Dorsolateral prefrontal cortex (tissue), 122 donors: ENCODE measurements at places on chromosomes 1 and 21.

- no peak for DNase-seq
Observed at GRCh38 chr1:238027366-238027765, 136.6 kb upstream of the ZP4 start.

GRCh38 chr1:147171399-147172167, 687 bp downstream of the PRKAB2 start:
- DNase-seq = peak; percentile 35

DNA sequence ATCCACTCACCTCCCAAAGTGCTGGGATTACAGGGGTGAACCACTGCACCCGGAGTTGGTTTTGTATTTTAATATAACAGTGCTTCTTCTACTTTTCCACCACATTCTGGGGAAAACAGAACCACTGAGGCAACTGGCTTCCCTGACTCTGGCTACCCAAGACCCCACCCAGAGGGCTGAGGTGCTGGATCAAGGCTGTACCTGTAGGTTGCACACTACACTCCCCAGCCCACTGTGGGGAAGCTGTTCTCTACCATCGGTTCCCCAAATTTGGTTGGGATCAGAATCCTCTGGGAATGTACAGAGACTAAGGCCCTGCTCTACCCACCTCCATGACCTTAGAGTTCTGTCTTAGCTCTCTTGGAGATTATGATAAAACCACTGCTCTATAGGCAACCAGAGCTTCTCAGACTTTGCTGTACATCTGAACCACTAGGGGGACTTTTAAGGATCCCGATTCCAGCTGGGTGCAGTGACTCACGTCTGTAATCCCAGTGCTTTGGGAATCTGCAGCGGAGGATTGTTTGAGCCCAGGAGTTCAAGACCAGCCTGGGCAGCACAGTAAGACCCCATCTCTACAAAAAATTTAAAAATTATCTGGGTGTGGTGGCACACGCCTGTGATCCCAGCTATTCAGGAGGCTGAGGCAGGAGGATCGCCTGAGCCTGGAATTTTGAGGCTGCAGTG, 51.6 kb downstream of the GNG4 start:
- no peak for DNase-seq

DNA sequence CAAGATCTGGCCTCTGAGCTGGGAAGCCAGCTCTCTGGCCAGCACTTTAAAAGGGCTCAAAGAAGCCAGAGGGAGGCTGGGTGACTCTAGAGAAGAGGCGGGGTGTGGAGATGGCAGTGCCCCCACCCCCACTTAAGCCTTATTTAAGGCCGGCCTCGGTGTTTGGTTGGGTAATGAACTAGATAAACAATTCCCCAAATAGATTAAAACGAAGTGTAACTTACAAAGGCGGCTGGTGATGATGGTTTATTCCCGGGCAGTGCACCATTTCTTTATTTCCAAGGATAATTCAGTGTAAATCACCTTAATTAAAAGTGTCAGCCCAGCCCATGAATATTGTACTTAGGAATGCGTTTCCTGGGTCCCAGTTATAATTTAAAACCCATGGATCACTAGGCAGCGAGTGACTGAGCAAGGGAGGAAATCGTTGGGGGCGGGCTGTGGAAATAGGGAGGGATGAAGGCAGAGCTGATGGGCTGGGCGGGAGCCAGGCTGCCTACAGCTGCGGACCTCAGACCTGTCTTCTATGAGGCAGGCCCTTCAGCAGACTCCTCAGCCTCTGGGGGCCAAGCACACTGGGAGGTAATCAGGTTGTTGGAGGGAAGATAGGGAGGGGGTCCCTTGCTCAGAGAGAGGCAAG, 54.9 kb downstream of the TMEM53 start:
- DNase-seq = no peak

DNA sequence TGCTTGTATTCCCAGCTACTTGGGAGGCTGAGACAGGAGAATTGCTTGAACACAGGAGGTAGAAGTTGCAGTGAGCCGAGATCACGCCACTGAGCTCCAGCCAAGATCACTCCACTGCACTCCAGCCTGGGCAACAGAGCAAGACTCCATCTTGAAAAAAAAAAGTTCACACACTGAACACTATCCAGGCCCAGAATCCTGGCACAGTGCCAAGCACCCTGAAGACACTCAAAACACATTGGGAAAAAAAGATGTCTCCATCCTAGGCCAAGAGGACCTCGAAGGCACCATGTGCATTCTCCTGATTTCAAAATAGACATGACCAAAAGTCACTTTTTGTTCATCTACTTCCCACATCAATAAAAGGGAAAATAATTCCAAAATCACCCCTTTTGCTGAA, 38.7 kb downstream of the SLC9A1 start:
- no peak for DNase-seq

- DNase-seq = no peak
Observed at GRCh38 chr1:223203034-223203408, 60.0 kb upstream of the TLR5 start.

- no peak for DNase-seq
Observed at GRCh38 chr21:28588997-28589396, 403.7 kb downstream of the LTN1 start.

GRCh38 chr1:166875302-166875733, 746 bp downstream of the TADA1 start:
- no peak for DNase-seq

GRCh38 chr1:198295225-198295624, 138.4 kb downstream of the NEK7 start:
- no peak for DNase-seq

DNA sequence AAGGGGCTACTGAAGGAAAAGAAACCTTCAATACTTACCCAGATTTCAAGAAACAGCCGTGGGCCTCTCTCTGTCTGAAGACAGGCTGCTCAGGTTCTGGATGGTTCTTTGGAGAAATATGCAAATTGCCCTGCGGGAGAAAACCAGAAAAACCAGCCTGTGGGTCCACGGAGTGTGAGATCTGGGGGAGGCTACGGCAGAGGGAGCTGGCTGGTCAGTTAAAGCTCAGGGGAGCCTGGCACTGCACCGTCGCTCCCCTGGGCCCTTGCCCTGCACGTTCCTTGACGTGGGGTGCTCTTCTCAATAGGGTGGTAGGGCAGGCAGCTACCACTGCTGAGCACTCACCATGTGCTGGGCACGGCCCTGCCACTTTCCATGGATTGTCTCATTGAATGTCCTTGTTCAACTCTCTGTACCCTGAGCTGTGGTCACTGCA, 12.7 kb downstream of the TMCO4 start:
- no peak for DNase-seq

- DNase-seq = no peak
Observed at GRCh38 chr1:7458946-7459345, 312.1 kb upstream of the VAMP3 start.

GRCh38 chr1:109634292-109634691, 14.7 kb downstream of the AMPD2 start:
- DNase-seq = no peak

DNA sequence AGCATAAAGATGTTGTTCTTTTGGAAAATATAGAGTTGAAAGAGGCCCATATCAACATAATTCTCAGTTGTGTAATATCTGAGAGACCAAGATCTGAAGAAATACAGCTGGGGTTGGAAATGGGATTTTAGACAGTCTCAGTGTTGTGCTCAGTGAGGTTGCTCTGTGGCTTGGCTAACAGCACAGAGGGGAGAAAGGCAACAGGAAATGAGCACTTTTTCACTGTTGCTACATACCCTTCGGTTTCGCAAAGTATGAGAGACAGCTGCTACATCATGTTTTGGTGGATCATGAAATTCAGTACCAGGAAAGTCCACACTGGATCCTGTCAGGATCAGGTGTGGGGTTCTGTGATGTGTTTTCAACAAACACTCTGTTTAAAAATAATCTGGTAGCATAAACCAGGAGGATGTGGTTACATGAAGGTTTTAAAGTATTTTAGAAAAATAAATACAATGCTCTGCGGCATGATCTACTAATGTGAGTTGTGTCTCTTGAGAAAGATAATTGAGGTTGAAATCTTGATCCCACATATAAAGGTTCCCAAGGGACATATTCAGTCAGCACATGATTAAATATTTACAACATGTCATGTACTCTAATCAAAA, 7.0 kb upstream of the GPR88 start:
- DNase-seq = no peak

GRCh38 chr1:24165500-24165899, 21.6 kb downstream of the IFNLR1 start:
- DNase-seq = no peak

DNA sequence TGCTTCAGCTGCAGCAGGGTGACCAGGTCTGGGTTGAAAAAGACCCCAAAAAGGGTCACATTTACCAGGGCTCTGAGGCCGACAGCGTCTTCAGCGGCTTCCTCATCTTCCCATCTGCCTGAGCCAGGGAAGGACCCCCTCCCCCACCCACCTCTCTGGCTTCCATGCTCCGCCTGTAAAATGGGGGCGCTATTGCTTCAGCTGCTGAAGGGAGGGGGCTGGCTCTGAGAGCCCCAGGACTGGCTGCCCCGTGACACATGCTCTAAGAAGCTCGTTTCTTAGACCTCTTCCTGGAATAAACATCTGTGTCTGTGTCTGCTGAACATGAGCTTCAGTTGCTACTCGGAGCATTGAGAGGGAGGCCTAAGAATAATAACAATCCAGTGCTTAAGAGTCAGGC, 2.9 kb downstream of the C1QA start:
- no peak for DNase-seq

DNA sequence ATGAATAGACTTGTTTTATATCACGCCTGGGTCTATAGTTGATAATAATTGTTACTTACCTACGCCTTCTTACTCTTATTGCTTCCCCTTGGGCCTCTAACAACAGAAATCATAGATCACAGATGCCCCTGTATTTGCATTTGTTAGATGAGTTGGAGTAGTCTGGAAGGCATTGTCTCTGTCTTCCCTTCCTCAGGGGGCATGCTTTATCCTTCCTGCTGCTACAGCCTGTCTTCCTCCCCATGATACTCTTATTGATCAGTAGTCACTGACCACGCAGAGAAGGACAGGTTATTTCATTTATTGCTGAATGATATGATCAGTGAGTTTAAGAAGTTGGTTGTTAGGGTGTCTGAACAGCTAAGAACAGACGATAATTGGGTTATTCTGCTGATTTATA, 98.4 kb downstream of the DNM3 start:
- no peak for DNase-seq

- DNase-seq = no peak
Observed at GRCh38 chr1:68570871-68571270, 74.0 kb upstream of the DEPDC1 start.

DNA sequence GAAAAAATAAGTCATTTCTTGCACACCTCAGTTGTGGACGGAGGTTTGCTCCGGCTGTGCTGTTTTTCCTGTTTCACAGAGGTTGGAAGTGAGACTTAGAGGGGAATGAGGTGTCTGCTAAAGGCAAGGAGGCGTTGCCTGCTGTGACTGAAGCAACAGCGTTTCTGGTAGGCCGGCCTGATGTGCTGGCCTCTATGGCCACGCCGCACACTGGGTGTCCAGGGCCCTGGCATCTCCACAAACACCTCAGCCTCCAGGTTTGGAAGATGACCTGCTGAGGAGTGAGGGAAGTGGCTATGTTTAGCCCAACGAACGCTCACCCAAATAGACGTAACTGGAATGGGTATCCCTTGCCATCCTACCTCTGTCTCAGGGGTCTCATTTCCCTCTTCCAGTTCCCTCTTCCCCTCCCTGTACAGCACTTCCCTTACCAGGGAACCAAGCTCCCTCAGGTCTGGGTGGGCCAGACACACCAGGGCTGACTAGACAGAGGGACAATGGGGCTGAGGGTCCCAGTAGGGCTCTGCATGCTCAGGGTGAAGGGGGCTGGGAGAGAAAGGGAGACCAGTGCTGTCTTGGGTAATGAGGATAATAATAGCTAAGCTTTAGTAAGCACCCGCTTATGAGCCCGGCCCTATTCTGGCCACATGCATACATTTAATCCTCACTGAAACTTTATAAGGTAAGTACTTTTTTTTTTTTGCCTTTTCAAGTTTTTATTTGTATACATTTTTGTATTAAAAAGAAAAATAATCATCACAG, 11.9 kb downstream of the CACNA1S start:
- DNase-seq = no peak

GRCh38 chr1:89607586-89608318, 25.2 kb upstream of the LRRC8C start:
- DNase-seq = no peak

DNA sequence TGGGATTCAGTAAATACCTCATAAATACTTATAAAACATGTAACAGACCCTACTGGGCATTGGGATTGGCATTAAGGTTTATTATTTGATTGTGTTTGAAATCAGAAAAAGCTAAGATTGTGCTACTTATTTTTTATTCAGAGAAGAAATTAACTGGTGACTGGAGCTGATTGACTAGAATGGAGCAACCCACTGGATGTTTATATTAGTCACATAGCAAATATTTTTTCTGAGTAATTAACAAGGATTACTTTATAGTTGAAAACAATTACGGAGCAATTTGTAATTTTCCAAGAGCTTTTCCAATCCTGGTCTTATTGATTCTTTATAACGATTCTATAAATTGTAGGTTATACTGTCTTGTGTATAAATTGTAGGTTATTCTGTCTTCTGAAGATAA, 208.7 kb downstream of the HLX start:
- no peak for DNase-seq

GRCh38 chr1:179012038-179012437, 13.7 kb upstream of the FAM20B start:
- DNase-seq = no peak

GRCh38 chr21:41766883-41767605, at the start of gene RIPK4:
Gene RIPK4 (minus strand): TSS chr21:41767052. CDS start chr21:41767041, 11 bp downstream.
- no peak for DNase-seq

GRCh38 chr1:26336477-26337205, 17.3 kb downstream of the CRYBG2 start:
- DNase-seq = no peak

- no peak for DNase-seq
Observed at GRCh38 chr21:16324630-16325029, 594.8 kb downstream of the USP25 start.

GRCh38 chr1:187985897-187986654, 1157.3 kb downstream of the PLA2G4A start:
- no peak for DNase-seq

- DNase-seq = no peak
Observed at GRCh38 chr1:27348861-27349783, 7.3 kb downstream of the SYTL1 start.

DNA sequence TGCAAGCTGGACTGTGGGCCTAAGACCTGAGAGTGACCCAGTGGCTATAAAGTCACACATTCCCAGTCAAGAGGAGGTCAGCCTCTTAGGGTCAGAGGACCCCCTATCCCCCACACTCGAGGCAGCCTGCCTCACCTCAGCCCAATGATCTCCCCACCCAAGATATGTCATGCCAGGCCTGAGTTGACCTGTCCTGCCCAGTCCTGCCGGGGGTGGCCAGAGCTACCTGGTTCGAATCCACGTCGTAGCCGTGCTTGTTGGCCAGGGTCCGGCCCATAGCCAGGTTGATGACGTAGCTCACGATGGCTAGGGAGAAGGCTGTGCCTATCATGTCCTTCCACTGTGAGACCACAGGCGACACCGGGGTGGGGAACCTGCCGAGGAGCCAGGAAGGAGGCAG, 15.6 kb downstream of the SLC26A9 start:
- DNase-seq = no peak
